ENCODE measurements at places on chromosomes 1 and 21.

DNA sequence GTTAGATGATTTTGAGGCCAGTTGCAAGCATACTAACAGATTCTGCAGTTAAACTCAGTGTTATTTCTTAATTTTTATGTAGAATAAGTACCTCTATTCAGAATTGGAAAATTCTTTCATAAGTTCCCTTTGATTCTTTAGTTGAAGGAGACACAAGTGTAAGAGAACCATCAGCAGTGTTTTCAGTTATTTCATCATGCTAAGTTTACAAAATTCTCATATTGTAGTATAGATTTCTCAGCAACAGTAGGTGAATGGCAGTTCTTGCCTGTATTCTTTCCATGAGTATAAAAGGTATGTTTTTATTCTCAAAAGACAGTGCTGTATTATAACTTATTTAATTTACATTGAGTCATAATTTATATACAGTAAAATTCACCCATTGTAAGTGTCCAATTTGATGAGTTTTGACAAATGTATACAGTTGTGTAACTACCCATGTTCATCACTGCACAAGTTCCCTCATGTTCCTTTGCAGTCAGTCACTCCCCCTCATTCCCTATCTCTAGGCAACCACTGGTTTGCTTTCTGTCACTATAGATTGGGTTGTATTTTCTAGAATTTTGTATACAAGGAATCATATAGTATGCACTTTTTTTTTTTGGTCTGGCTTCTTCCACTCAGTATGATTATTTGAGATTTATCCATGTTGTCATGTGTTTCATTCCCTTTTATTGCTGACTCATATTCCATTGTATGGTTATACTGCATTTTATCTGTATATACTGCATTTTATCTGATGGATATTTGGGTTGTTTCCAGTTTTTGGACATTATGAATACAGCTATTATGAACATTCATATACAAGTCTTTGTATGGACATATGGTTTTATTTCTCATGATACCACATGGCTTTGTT lies 3.9 kb downstream of the RPS6KC1 start:
- peak; percentile 20 for DNase-seq

DNA sequence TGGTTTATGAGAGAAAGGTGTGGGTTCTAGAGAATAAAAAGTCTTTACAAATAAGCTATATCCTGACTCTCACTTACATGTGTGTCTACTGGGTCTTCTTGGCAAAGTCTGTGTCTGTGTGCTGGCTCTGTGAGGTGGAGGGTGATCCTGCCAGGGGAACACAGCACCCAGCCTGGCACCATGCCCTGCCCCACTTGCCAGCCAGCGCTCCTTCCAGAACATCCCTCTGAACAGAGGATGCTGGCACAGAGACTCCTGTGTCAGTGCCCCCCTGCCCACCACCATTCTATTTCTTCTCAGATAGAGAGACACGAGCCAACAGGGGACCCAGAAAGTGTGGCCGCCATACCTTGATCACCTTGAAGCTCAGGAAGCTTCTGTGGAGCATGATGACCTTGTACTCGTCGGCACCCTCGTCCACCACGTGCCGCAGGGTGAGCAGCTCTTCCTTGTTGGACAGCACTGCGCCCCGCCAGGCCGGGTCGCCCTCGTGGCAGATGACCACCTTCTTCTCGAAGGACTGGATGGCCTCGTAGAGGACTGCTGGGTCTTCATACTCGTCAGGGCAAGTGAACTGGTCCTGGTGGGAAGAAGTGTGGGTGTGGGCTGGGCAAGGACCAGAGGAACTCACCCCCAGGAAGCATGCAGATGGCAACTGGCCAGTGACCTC lies 49.7 kb downstream of the NTPCR start:
- no peak for DNase-seq

GRCh38 chr21:41729701-41730366 lies 37.0 kb downstream of the RIPK4 start:
- DNase-seq: no peak

- DNase-seq: no peak
Measured at GRCh38 chr1:36590771-36591170, 108.1 kb upstream of the CSF3R start.

DNA sequence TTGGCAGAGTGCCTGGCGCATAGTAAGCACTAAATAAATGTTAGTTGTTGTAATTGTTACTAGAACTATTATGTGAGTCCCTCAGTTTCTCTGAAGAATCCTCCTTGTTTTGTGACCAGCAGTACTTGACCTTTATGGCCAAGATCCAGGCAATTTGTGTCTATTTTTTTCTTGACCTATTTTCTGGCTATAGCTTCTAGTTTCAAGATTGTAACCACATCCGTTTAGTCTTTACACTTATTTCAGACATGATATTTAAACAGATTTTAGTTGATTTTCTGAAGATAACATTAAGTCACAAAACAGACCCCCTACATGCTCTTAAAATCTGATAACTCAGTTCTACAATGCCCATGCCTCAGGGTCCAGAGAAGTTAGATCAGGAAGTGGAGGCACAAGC lies 50.3 kb downstream of the CDC7 start:
- no peak for DNase-seq

GRCh38 chr1:109977225-109977624 lies 7.3 kb upstream of the AHCYL1 start:
- no peak for DNase-seq

- no peak for DNase-seq
Measured at GRCh38 chr1:14852291-14852690, 253.8 kb downstream of the KAZN start.

DNA sequence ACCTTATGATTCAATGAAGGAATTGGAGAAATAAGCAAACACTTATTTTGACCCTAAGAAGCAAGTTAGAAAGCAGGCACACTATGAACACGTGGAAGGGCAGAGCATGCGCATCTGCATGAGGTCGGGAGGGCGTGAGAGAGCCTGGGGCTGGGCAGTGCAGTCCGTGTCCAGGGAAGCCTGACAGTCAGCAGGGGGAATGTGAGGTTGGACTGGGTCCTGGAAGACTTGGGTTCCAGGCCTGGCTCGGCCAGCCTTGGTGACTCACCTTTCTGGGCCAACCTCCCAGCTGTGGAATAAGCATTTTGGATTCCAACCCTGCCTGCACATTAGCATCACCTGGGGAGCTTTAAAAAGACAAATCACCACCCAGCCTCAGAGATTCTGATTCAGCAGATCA lies 26.6 kb upstream of the LMX1A start:
- DNase-seq: peak; percentile 65

DNA sequence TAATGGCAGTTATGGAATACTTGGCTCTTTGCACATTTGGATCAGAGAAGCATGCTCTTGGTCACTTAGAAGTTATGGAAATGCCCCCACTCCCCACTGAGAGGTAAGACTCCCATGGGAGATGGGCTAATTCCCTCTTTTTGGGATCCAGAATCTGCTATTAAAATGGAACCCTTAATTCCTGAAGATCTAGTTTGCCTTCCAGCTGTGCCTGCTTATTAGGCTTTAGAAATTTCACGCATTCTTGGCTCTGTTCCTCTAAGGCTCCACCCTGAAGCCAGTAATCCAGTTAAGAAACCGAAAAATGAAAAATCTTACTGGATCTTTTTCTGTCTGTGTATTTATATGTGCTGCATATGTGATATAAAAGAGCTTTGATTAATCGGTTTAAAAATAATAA lies 76.7 kb downstream of the USH2A start:
- DNase-seq: no peak

DNA sequence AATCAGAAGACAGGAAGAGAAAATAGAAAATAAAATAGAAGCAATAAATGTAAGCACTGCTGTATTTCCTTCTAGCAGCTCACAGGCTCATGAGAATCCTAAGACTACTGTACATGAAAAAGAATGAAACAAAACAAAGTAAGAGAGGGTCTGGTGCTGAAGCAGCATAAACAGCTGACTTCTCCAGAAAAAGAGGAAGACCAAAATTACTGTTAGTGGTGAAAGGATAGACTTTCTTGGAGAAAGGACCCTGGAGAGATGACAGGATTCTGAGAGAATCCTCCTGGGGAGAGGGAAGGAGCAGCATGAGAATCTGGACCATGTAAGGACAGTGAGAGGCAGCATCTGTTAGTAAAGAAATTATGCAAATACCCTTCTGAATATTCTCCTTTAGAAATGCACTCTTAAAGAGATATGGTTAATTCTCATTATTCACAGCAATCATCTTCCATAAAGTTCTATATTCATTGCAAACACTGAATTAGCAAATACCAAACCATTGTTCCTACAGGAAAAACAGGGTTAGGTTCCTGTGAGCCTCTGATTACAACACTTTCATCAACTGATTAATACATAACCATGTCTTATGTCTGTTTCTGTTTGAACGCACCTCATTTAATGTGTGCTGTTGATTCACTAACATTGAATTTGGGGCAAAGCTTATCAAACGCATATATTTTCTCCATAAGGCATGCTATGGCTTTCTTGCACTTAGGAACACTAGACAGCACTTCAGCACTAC lies 17.0 kb downstream of the SLC25A24 start:
- no peak for DNase-seq

GRCh38 chr1:30286241-30286987 lies 437.0 kb downstream of the MATN1 start:
- no peak for DNase-seq

- DNase-seq: no peak
Measured at GRCh38 chr1:234709473-234710228, 99.7 kb upstream of the IRF2BP2 start.

DNA sequence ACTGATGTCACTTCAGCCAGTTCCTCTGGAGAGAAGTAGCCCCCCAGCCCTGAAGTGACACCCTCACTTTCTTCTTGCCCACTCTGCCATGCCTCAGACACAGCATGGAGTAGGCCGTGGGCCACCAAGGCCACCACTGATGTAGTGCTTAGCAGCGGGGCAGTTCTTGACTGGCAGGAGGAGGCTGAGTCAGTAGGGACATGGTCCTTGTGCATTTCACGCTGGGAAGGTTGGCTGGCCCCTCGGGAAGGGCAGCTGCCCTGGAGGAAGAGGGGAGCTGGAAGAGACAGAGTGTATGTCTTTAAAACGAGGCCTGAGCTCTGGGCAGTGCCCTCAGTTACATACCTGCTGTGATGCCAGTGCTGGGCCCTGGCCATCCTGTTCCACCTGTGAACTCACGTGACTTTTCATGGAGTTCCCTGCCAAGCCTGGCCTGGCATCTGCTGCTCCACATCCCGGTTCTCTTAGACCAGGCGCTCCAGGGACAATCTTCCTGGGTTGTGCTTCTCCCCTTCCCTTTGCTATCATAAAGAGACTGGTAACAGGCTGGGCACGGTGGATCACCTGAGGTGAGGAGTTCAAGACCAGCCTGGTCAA lies 158.6 kb upstream of the TMEM51 start:
- DNase-seq: no peak

Data from cardiac fibroblast (primary cell).